ENCODE measurements at places on chromosomes 5 and 9.

DNA sequence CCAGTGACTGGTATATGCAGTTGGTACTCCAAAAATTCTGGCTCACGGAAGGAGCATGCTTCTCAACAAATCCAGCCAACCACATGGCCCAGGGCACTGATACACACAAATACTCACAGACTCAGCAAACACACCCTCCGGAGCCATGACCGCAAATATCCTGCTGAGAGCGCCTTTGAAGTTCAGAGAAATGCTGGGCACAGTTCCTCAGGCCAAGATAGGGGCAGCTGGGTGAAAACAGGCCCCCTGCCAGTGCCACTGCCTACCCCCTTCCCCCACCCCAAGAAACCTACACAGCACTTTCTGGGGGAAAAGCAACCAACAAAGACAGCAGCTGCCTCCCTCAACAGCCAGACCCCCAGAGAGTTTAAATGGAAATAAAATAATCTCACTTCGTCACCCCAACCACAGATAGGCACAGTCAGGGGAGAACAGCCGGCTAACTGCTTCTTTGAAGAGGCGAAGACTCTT, 120.0 kb downstream of the C5orf15 start:
- DNase-seq = no peak

- DNase-seq = no peak
Observed at GRCh38 chr9:28956116-28956880, 1383.0 kb upstream of the C9orf72 start.

GRCh38 chr5:132788990-132789886, 12.2 kb upstream of the SEPTIN8 start:
- DNase-seq = no peak

GRCh38 chr9:131144201-131144600, 18.8 kb downstream of the NUP214 start:
- DNase-seq = no peak

DNA sequence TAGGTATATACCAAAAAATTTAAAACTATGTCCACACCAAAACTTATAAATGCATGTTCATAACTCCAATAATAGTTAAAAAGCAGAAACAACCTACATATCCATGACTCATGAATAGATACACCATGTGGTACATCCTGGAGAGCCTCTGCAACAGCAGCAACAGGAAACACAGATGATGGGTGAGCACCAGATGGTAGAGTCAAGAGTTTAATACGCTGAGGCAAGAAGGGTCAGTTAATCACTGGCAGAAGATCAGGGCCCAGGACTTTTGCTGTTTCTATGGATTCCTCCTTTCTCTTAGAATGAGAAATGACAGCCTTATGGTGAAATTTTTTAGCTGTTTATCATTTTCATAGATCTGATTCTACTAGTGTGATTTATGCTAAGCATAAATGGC, 351.8 kb upstream of the ADAMTSL1 start:
- DNase-seq = no peak

- DNase-seq = no peak
Observed at GRCh38 chr9:86892576-86892975, 54.7 kb downstream of the GAS1 start.
